Activated CD4-positive, alpha-beta T cell treated with anti-CD3 and anti-CD28 coated beads, Interleukin-2, Interleukin-6, amounts not matched to agents 100 ng/mL and 50 ng/mL, durations not matched to agents 16 hours and 8 hours (primary cell): ENCODE measurements at places on chromosomes 1 and 21.

DNA sequence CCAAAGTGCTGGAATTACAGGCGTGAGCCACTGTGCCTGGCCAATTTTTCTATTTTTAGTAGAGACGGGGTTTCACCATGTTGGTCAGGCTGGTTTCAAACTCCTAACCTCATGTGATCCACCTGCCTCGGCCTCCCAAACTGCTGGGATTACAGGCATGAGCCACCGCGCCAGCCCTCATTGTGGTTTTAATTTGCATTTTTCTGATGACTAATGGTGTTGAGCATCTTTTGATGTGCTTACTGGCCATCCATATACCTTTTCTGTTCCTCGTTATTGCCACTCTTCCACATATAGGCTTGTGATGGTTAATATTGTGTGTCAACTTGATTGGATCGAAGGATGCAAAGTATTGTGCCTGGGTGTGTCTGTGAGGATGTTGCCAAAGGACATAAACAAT lies 17.4 kb upstream of the ENAH start:
- DNase-seq: no peak

DNA sequence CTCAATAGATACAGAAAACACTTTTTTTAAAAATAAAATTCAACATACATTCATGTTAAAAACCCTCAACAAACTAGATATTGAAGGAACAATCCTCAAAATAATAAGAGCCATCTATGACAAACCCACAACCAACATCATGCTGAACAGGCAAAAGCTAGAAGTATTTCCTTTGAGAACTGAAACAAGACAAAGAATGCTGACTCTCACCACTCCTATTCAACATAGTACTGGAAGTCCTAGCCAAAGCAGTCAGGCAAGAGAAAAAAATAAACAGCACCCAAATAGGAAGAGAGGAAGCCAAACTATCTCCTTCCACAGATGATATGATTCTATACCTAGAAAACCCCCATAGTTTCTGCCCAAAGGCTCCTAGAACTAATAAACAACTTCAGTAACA lies 46.2 kb upstream of the IVNS1ABP start:
- no peak for DNase-seq

GRCh38 chr1:107276247-107276646 lies 135.4 kb downstream of the NTNG1 start:
- DNase-seq: no peak

- peak; percentile 61 for DNase-seq
Measured at GRCh38 chr21:35400233-35400939, 351.3 kb upstream of the RUNX1 start.

GRCh38 chr1:90959352-90960206 lies 62.3 kb downstream of the ZNF644 start:
- peak; percentile 7 for DNase-seq

- DNase-seq: no peak
Measured at GRCh38 chr21:36509973-36510664, 30.2 kb upstream of the CLDN14 start.
